ENCODE measurements at places on chromosomes 2 and 18.

- DNase-seq: no peak
Observed at GRCh38 chr2:180707884-180708205, 272.6 kb upstream of the UBE2E3 start.

GRCh38 chr18:8525692-8526091 lies 83.5 kb upstream of the RAB12 start:
- no peak for DNase-seq

- DNase-seq: no peak
Observed at GRCh38 chr2:200845194-200845593, 19.3 kb downstream of the CLK1 start.

DNA sequence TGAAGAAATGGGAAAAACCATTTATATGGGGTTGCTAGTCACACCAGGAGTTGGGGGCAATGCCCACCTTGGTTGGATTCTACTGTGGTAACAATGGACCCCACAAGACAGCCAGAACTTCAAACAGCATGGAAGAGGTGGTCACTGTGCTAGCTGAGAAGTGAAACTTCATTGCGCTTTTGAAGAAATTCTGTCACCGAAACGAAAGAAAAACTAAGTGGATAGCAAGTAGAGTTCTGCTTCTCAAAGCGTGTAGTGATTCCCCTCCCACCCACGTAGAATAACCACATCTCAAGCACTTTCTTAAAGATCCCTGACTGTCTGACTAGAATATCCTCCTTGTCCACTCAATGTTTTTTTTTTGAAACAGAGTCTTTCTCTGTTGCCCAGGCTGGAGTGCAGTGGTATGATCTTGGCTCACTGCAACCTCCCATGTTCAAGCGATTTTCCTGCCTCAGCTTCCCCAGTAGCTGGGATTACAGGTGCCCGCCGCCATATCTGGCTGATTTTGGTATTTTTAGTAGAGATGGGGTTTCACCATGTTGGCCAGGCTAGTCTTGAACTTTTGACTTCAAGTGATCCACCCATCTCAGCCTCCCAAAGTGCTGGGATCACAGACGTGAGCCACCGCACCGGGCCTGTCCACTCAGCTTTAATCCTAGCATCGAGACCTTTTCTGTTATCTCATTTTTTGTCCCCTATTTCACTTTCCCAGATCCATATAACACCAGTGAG lies 30.1 kb upstream of the CCL20 start:
- DNase-seq: no peak

DNA sequence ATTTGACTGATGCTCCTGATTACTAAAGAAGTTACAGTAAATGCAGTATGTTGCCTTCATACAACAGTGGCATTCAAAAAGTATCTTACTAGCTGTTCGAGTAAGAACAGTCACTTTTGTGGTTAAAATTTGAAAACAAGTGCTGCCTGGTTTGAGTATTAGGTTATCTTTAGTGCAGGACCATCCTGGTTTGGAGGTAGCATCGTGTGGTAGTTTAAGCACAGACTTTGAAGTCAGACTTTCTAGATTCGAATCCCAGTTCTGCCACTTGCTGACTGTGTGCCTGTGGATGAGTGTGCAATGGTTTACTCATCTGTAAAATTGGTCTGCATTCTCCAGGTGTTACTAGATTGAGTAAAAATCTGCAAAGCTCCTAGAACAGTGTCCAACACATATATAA lies 96.8 kb downstream of the SGPP2 start:
- no peak for DNase-seq

DNA sequence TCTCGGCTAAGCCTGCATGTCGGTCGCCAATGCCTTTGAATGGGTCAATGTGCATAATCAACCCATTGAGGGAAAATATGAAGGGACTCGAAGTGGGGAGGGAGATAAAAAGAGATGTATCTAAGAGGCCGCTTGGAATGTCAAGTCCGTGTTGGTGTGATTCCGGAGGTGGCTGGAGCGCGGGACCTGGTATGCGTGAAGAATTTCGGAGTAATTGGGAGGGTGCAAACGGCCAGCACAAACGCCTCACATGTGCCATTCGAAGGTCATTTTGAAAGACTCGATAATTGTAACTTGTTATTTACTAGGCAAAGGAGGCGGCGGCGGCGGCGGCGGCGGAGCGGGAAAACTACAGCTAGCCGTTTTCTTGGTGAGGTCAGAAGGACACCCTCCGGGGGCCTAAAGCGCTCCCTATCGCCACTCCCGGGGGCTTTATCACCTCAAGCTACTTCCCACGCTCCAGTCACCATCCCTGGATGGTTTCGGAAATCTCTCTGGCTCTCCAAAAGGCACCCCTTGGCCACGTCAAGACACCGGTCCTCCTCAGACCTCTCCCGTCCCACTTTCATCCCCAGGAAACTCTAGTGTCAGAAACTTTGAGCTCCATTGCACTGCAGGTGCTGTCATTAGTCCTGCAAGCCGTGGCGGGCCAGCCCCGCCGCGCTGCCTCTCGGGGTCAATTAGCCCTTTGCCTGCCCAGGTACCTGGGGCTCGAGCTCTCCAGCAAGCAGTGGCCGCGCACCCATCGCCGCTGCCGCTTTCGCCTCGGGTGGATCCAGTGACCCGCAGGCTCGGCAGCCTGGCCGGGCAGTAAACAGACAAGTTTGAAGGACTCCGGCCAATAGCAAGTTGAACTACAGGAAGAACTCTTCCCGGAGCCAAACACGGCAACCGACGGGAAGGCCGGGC lies 1.5 kb downstream of the ERBB4 start:
- DNase-seq: no peak

DNA sequence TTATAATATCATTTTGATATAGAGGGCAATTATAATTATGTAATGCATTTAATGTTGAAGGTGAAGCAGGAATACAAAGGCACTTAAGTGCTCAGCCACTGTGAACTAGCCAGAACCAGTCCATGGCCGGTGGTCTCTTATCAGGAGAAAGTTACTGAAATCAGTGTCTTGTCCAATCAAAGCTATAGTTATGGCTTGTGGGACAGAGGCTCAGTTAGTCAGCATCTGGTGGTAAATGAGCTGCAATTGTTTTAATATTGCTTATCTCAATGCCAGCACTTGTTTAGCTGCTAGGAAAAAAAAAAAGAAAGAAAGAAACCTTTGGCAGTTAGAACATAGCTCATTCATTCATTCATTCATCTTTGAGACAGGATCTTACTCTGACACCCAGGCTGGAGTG lies 3.8 kb upstream of the ALS2 start:
- no peak for DNase-seq

DNA sequence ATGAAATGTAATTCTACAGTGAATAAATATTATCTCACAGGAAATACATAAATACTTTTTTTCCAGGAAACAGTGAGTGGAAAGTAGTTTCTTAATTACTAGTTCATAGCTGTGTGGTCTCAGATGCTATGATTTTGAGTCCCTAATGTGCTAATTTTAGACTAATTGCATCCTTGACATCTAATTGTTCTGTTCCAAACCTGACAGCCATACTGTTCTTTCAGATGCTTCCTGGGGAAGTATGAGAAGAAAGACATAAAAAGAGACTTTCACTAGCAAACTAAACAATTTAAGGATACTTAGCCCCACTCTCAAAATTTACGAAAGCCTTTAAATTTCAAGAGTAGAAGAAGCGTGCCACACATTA lies 350.9 kb upstream of the CDH20 start:
- DNase-seq: no peak

- DNase-seq: no peak
Observed at GRCh38 chr18:50422286-50422898, 47.5 kb downstream of the SKA1 start.

DNA sequence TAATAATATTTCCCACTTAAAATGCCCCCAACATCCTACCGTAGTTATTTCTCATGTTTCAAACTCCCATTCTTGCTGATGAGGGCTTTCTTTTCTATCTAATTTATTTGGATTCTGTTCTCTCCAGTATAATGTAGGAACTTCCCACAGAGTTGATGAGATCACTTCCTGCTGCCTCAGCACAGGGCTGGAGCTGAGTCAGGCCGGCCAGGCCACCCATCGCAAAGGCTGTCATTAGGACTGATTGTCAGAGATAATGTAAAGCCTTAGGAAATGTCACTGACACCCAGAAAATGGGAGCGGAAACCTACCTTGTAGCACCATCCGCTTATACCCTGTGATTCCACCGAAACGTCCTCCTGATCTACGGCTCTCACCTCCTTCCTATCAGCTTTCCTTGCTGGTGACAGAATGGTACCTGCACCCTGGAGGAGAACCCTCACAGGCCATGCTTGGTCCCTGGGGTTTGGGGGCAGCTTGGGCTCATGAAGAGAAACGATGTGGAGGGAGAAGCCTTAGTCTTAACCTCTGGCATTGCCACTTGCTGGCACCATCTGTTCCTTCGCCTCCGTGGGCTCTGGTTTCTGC lies 672.8 kb upstream of the ID2 start:
- no peak for DNase-seq

DNA sequence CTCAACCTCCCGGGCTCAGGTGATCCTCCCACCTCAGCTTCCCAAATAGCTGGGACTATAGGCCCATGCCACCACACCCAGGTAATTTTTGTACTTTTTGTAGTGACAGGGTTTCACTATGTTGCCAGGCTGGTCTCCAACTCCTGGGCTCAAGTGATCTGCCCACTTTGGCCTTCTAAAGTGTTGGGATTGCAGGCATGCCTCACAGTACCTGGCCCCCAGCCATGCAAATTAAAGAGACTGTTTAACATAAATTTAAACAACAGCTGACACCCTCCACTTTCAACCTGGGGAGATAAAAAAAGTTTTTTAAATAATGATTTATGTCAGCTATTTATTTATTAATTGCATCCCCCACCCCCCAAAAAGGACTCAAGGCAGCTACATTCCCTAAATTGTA lies 234.7 kb downstream of the CCDC178 start:
- DNase-seq: no peak

DNA sequence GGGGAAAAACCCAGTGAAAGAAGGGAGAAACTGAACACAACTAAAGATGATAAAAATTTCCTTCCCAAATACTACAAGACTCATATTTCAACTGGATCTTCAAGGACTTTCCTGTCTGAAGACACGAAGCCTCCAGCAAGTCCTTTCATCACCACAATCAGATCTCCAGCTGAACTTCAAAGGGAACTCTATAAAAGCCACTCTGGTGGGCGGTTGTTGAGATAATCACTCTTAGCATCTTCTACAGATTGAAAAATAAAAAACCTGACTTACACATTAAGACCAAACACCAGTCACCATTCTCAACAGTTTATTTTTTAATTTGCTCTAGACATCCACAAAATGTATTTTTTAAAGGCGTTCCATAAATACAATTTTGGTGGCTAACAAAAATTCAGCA lies 4.4 kb downstream of the REV1 start:
- DNase-seq: no peak

- no peak for DNase-seq
Observed at GRCh38 chr2:121536850-121537557, 6.3 kb downstream of the RNU4ATAC start.

- DNase-seq: no peak
Observed at GRCh38 chr2:154589514-154589913, 109.0 kb upstream of the KCNJ3 start.

DNA sequence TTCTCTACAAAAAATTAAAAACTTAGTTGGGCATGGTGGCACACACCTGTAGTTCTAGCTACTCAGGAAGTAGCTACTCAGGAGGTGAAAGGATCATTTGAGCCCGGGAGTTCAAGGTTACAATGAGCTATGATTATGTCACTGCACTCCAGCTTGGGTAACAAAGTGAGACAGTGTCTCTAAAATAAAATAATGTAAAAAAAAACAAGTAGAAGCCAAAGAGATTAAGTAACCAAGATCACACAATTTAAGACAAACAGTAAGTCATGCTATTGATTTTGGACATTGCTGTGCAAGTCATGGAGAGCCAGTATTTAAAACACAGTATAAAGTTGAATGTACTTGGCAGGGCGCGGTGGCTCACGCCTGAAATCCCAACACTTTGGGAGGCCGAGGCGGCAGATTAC lies 20.5 kb downstream of the ITSN2 start:
- DNase-seq: no peak

GRCh38 chr2:181655519-181655918 lies 1.4 kb downstream of the CERKL start:
- no peak for DNase-seq

DNA sequence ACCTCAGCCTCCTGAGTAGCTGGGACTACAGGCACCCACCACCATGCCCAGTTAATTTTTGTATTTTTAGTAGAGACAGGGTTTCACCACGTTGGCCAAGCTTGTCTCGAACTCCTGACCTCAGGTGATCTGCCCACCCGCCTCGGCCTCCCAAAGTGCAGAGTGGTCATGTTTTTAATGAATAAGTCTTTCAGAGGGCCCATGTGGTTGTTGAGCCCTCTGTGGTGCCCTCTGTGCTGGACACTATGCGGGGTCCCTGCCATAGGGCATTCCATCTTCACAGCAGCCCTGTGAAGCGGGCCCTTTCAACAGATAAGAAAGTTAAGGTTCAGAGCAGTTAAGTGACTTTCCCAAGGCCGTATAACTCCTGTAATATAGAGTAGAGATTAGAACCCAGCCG lies 25.9 kb downstream of the MYO7B start:
- no peak for DNase-seq

- DNase-seq: no peak
Observed at GRCh38 chr18:38038242-38038641, 472.6 kb upstream of the CELF4 start.

GRCh38 chr2:214781226-214781625 lies 28.3 kb downstream of the BARD1 start:
- DNase-seq: no peak

GRCh38 chr2:65901756-65902155 lies 469.4 kb upstream of the SPRED2 start:
- DNase-seq: no peak

- DNase-seq: no peak
Observed at GRCh38 chr2:109368798-109369197, 239.8 kb downstream of the SH3RF3 start.

- DNase-seq: no peak
Observed at GRCh38 chr2:224613543-224614286, 28.6 kb upstream of the CUL3 start.

GRCh38 chr2:102310964-102311640 lies at the start of gene IL1RL1:
Gene IL1RL1 (plus strand): TSS chr2:102311563. CDS start chr2:102338265, 26,702 bp downstream.
- no peak for DNase-seq

Data from stimulated activated CD4-positive, alpha-beta T cell treated with anti-CD3 and anti-CD28 coated beads, Interleukin-1b, Interleukin-23, amount 100 ng/mL, for 1 hour (primary cell).